ENCODE measurements at places on chromosomes 2 and 18.
A peak's percentile ranks its signal among the peaks of the same experiment; 100 is the strongest.

- no peak for DNase-seq
Observed at GRCh38 chr18:67854340-67854739, 337.8 kb upstream of the DSEL start.

- peak; percentile 92 for DNase-seq
Observed at GRCh38 chr2:86078774-86079545, 26.7 kb downstream of the POLR1A start.

DNA sequence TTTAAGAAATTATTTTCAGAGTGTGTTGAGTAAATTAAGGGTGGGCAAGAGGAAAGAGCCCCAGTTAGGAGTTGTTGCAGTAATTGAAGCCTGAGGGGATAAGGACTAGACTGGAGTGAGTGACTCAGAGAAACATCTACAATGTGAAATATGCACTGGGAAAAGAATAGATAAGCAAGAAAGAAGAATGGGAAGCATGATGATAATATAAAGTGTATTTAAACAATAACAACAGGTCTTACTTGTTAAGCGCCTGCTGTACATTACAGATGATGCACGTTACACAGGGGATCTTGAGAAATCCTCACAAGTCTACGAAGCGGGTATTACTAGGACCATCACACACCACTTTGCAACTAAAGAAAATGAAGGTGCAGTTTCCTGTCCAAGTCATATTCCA lies 73.6 kb upstream of the STK17B start:
- DNase-seq = no peak

GRCh38 chr2:128646691-128647090 lies 328.0 kb upstream of the HS6ST1 start:
- no peak for DNase-seq

- no peak for DNase-seq
Observed at GRCh38 chr2:185472574-185472973, 266.0 kb upstream of the FSIP2 start.

DNA sequence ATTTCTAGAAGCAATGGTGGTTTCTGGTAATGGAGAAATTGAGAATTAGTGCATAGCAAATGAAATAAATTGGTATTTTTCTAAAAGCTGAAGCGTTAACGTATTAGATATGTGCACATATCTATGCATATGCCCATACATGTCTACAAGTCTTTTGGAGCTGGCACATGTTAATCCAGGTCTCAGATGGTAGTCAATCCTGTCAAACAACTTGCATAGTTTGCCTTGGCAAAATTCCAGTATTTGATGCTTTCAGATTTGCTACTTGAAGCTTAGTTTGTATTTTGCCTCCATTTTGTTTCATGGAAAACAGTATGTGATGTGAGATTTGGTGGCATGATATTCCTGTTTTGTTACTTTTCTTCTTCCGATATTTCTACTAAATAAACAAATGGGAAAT lies 304.6 kb downstream of the PARD3B start:
- no peak for DNase-seq

Data from pons (tissue), 1 donor.